ENCODE measurements at places on chromosomes 16 and 17.

DNA sequence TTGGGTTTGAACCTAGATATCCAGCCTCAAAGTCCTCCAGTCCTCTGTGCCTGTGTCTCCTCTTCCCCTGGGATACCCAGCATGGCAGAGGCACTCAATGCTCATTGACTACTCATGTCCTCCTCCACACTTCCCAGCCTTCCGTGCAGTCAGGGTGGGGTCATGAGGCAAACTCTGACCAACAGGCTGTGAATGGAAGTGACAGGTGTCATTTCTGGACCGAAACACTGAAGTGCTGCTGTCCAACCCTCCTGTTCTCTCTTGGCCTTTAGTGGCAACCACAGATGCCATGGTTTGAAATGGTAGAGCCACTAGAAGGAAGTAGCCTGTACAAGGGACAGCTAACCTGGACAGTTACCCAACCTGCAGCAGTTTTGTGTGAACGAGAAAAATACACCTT lies 46.7 kb upstream of the MAP3K14 start:
- no peak for DNase-seq

- DNase-seq = no peak
These were observed 71.5 kb upstream of the DNAJA2 start for GRCh38 chr16:47045023-47045422.

- no peak for DNase-seq
These were observed 850 bp upstream of the PNMT start for GRCh38 chr17:39667262-39667944.

GRCh38 chr17:28796062-28796461 lies 46.5 kb downstream of the FAM222B start:
- DNase-seq = no peak

GRCh38 chr17:12406623-12407215 lies 259.0 kb upstream of the MYOCD start:
- DNase-seq = no peak

DNA sequence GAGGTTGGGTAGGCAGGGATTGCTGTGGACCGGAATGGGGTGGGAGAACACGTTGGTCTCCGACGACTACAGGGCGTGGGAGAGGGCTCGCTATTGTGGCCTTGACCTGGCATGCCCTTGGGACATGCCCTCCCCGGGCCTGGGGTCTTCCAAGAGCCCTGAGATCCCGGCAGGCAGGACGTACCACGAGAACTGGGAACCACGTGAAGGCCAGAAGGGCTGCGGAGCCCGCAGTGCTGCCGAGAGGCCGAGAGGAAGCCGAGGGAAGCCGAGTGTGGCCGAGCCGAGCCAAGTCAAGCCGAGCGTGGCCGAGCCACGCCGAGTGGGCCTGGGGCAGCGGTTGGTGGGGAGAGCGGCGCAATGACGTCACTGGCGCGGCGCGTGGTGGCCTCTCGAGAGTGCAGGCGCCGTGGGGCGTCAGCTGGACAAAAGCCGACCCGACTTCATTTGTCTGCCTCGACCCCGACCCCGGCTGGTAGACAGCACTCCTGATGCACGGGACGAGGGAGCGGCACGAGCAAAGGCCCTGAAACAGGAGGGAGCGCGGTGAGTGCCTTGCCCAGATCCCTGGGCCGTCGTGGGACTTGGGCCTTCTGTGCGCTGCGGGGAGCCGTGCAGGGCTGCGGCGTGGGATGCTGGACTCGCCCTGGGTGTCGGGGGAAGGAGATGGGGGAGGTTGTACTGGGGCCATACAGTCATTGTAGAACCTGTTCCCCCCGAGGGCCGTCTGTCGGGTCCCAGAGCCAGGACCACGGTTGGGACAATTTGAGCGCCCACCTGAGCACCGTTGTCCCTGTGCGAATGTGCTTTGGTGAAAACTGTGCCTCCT lies 6.6 kb downstream of the SOCS1 start:
- DNase-seq = no peak
